ENCODE measurements at places on chromosomes 3 and 15.

DNA sequence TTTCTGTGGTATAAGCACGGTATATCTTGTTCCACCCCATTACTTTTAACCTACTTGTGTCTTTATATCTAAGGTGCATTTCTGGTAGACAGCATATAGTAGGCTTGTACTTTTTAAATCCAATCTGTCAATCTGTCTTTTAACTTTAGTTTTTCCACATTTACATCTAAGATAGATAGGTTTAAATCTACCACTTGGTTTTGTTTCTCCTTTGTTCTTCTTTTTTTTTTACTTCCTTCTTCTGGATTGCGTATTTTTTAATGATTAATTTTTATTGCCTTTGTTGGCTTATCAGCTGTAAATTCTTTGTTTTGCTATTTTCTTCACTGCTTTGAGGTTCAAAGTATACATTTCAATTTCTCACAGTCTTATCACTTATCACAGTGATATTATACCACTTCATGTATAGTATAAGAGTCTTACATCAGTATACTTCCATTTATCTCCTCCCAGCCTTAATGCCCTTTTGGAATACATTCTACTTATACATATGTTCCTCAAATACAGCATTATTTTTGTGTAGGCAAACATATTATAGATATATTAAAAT, 31.0 kb downstream of the IQCB1 start:
- no peak for DNase-seq

GRCh38 chr15:90860942-90861675, 7.3 kb upstream of the FURIN start:
- DNase-seq = peak; percentile 71

DNA sequence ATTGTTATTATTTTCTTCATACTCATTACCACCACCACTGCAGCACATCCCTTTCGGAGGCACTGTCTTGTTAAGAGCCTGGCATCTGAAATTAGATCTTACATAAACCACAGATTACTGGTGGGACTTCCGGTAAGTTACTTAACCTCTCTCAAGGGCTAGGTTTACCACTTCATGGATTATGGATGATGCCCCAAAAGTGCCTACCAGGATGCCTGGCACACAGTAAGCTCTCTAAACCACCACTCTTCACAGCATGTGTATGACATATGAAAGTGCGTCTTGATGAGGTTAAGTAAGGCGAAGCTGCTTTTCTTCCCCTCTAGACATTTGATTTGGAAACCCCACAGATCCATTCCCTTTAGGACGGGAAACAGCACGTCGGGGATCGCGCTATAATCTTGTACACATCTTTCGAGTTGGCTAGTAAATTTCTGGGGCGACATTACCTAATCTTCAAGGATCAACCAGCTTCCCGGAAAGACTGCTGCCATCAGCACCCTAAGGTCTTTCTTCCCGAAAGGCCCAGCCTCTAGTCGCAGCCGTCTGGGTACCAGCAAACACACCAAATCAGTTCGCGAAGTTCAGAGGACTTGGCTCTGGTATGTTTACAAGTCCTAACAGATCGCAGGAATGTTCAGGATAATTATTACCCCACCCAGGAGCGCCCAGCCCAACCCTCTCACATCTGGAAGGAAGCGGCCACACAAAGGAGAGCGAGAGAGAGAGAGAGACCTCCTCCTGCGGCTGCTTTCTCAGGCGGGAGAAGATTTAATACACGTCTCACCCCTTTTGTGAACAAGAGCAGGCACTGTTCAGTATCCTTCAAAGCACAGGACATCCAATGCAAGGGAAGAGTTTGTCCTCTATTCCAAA, 155.1 kb upstream of the FRMD4B start:
- DNase-seq = no peak

DNA sequence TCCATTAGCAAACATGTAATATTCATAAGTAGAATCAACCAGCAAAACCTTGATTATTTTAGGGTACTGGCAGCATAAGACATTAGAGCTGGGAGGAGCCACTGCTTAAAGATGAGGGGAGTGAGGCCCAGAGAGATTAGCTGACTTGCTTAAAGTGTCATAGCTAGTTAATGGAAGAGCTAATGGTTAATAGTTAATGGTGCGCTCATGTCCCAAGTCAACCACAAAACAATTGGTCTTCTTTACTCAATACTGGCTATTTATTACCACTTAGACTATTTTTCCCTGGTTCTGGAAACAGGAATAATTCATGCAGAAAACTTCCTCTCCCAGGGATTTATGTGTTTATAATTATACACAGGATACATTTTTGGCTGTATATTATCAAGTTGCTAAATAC, 33.1 kb downstream of the EIF4E3 start:
- DNase-seq = no peak

- no peak for DNase-seq
Observed at GRCh38 chr15:53536479-53537120, 222.9 kb downstream of the WDR72 start.

DNA sequence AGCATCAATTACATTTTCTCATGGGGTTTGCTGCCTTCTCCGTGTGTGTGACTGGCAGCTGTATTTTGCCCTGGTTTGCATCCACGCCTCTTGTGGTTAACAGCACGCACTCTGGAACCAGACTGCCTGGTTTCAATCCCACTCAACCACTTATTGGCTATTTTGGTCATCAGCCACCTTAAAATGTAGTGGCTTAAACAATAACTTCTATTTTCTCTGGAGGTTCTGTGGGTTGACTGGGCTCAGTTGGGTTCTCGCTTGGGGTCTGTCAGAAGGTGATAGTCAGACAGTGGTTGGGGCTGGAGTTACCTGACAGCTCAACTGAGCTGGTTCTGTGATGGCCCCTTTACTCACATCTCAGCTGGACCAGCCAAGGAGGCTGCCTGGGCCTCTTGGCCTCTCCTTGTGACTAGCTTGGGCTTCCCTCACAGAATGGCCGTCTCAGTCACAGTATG, 36.8 kb downstream of the EHD4 start:
- no peak for DNase-seq

DNA sequence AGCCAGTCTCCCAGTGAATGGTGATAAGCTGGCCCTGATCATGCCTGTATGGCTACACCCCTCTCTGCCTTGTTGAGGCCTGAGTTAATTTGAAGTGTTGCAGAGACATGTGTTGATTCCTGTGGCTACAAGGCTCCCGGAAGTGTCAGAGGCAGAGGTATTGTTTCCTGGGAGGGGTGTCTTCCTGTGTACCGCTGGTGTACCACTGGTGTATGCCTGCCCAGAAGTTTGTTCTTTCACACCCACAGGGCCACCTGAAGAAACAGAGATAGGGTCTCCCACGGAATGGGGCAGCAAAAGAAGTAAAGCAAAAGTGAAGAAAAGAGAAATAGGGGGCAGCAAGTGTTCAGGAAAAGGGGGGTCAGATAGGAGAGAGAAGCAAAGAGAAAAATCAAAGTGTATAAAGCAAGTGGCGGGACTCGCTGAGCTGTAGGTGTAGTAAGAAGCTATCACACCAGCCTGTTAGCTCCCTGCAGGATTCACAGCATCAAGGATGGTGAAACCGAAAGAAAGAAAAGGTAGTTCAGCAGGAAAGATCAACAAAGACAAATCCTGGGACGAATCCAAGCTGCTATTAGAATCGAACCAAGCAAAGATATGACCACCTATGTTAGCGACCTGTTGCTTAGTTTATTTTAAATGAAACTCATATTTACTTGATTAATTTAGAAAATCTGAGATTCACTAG, 36.6 kb upstream of the CD47 start:
- DNase-seq = no peak

- peak; percentile 61 for DNase-seq
Observed at GRCh38 chr3:126679318-126679751, 24.4 kb upstream of the TXNRD3 start.

- DNase-seq = no peak
Observed at GRCh38 chr3:163924600-163924999, 1153.7 kb downstream of the SI start.

GRCh38 chr15:24944954-24945353, 9.8 kb upstream of the SNRPN start:
- DNase-seq = no peak

- no peak for DNase-seq
Observed at GRCh38 chr3:52982839-52983238, 63.0 kb downstream of the SFMBT1 start.

GRCh38 chr3:99084826-99085225, 183.3 kb upstream of the DCBLD2 start:
- DNase-seq = no peak

GRCh38 chr3:111668888-111669488, 73.8 kb upstream of the ZBED2 start:
- peak; percentile 55 for DNase-seq

DNA sequence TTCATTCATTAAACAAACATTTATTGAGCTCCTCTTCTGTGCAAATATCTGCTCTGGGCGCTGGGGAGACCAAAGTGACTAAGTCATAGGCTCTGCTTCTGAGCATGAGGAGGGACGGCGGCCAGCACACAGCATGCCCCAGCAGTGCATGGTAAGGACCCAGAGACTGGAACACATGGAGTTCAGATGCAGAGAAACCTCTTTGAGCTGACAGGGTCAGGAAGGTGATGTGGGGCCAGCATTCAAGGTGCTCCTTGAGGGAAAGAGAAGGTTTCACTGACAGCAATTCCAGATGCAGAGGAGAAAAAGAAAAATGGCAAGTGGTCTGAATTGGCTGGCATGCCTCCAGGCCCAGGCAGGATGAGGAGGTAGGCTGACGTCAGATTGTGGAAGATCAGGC, 234.5 kb downstream of the UACA start:
- no peak for DNase-seq

DNA sequence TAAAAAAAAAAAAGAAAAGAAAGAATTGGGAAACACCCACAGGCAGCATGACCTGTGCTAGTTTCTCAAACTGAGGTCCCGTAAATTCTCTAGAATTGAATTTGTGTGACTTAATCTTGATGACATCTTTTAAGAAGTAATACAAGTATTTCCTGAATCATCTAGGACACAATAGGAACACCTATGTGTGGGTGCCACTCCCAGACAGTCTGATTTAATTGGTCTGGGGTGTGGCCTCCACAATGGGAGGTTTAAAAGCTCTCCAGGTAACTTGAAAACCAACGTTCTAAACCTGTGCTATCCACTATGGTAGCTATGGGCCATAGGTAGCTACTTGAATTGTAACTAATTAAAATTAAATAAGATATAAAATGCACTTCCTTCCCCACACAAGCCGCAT, 28.1 kb downstream of the CFAP92 start:
- DNase-seq = no peak

DNA sequence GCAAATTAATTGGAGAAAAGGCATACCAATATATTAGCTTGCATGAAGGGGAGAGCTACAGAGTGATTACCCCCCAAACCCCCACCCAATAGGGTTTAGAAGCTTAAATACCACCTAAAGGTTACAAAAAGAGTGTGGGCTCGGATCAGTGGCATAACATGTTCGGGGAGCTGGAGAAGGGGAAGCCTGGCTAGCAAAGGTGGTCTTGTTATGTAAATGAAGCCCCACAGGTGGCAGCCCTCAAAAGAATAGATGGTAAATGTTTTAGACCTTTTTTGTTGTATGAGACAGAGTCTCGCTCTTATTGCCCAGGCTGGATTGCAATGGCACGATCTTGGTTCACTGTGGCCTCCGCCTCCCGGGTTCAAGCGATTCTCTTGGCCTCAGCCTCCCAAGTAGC, 10.9 kb upstream of the PXK start:
- no peak for DNase-seq

DNA sequence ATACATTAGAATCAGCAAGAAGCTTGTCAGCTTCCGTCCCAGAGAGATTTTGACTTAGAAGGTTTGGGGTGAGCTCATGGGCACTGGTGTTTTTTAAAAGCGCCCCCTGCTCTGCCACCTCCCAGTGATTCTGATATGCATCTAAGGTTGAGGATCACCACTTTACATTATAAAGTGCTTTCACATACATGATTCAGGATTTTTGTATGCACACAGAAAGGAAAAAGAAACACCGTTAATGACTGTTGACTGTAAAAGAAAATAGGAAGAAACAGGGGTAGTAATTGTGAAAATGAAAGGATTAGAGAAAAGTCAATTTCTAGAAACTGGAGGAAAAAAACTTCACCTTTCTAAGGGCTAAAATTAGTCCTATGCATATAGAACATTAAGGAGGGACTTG, 104.9 kb upstream of the ZBED2 start:
- DNase-seq = no peak

DNA sequence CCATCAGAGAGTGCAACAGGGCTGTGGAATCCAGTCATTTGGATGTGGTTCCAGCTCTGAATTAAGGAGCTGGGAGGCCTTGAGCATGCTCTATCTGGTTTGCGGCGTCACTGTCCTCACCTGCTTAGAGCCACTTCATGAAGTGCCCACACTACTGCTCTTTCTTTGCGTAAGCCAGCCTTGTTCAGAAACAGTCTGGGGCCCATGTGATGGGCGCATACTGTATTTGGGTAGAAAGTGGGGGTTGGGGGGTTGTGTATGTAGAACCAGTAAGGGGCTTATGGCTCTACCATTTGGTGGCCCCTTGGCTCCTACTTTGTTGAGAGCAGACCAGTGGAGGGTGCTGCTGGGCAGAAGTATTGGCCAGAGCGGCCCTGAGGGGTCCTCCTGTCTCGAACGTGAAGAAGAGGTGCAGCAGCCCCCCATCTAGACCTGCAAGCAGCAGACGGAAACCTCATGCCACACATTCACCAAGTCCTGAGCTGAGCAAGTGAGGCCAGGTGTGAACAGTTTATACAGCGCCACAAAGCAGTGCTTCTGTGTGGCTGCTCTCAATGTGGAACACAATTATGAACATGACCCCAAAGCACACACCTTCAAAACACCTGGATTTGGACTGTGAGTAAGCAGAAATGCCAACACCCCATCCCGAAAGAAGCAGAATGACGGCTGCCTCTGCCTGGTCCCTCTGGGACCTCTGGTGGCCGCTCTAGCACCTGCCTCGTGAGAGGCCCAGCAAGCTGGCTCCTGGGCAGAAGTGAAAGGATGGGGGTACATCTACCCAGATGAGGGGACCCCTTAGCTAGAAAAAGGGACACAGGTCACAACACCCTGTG, 26.6 kb downstream of the SRPRB start:
- no peak for DNase-seq
